MG63 (cell line): ENCODE measurements at places on chromosomes 3 and 15.

DNA sequence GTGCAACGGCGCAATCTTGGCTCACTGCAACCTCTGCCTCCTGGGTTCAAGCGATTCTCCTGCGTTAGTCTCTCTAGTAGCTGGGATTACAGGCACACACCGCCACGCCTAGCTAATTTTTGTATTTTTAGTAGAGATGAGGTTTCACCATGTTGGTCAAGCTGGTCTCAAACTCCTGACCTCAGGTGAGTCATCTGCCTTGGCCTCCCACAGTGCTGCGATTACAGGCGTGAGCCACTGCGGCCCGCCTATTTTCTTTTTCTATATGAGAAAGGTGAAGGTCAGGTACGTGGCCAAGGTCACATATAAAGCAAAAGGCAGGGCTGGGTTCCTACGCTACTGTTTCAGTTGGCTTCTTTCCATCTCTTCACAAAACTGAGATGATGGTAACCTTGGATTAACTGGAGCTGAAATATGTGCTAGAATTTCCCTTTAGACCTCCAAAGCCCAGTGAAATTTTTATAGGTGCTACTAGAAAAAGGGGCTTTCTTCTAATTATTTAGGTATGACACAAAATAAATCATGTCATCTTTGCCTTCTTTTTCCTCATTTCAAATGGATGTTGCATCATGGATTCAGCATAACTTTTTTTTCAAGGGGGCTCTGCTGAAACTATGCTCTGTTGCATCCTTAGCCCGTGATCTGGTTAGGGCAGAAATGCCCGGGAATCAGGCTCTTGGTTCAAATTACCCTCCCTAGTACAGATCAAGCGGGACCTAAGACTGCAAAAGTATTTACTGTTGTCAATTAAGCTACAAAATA, 68.5 kb downstream of the MYO1E start:
- peak; percentile 30 for DNase-seq

- DNase-seq: no peak
These were observed 93.7 kb downstream of the MESD start for GRCh38 chr15:80895965-80896364.

GRCh38 chr3:139328356-139328755, 15.5 kb upstream of the MRPS22 start:
- no peak for DNase-seq

DNA sequence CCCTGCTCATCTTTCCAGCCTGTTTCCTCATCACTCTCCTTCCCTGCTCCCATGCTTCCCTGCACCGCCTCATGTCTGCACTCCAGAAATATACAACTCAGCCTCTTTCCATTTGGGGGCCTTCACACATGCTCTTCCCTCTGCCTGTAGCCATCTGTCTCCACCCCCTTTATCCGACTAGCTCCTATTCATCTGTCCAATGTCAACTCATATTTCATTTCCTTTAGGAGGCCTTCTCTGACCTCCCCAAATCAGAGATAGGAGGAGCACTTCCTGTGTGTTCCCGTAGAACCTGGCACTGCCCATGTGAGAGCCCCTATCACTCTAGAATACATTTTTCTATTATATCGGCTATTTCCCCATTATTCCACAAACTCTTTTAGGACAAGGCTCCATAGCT, 10.6 kb downstream of the ATP8B4 start:
- no peak for DNase-seq
